ENCODE measurements at places on chromosomes 2 and 18.

- no peak for DNase-seq
Observed at GRCh38 chr2:38505779-38506178, 96.9 kb downstream of the HNRNPLL start.

DNA sequence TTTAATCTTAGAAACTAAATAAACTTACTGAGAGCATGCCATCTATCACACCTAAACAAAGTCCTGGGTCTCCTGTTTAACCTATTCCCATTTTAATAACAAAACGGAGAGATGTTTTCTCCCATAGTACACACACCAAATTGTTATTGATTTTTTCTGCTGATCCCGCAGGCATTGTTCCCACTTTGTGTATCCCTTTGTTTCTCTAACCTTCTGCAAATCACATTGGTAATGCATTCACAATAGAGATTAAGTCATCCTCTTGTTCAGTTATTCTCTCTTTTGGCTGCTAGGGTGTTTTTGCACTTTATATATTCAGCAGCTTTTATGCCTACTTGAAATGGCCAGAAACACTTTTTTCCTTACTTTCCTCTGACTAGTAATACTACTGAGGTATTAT lies 1071.9 kb upstream of the CDH2 start:
- no peak for DNase-seq

- DNase-seq = no peak
Observed at GRCh38 chr2:19675003-19675629, 226.7 kb downstream of the TTC32 start.

DNA sequence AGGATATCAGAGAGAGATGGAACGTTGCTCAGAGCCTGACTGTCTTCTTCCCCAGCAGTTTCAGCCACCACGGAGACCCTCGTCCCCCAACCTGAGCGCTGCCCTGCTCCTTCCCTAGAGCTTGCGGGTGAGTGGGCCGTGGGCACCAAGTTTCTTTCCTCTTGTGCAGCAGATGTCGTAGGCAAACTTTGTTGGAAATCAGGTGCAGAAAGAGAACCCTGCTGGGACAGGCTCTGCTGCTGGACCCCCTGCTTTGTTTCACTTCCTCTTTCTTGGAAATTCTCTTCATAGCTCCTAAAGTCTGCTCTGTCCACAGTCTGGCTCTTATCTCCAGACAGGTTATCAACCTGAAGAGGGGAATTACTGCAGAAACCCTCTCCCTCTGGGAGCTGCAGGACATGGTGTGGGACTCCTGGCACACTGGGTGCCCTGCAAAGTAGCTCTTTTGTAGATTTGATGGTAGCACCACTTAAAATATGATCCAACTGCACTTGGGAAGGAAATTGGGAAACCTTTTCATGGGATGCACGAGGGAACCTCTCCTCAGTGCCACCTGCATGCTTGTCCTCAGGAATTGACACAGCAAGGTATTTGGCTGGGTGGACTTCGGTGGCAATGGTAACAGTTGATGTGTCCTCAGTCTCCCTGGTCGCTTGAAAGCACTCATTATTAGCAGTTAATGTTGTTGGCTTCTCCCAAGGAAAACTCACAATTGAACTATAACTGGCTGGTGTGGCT lies 92.2 kb downstream of the ALPK2 start:
- no peak for DNase-seq

DNA sequence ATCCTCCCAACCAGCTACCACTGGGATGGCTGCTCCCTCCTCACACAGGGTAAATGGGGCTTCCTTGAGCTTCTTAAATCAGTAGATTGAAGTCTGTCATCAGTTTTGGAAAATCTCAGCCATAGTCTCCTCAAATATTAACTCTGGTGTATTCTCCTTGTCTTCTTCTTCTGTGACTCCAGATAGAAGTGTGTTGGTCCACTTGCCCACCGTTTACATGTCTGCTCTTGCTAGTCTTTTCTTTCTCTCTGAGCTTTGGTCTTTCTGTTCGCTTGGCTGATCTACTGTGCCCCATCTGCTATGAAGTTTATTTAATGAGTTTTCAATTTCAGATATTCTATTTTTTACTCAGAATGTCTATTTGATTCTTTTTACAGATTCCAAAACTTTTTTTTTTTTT lies 281.7 kb upstream of the HDAC4 start:
- no peak for DNase-seq

GRCh38 chr2:234629596-234629995 lies 132.7 kb upstream of the ARL4C start:
- DNase-seq = no peak

GRCh38 chr2:192042126-192042525 lies 152.6 kb downstream of the TMEFF2 start:
- no peak for DNase-seq

DNA sequence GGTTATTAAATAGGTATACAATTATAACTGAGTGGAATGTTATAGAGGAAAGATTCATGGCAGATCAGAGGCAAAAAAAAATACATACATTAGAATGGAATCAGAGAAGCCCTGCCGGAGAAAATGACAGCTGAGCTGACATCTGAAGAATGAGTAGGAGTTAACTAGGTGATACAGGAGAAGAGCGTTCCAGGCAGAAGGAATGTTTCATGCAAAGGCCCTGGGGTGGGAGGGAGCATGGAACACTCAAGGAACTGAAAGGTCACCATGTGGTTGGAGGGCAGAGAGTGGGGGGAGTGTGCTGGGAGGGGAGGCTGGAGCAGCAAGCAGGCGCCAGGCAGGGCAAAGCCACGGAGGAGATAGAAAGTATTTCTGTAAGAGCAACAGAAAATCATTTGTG lies 31.6 kb upstream of the CDK5R2 start:
- DNase-seq = no peak

GRCh38 chr2:180360283-180360618 lies 353.2 kb upstream of the CWC22 start:
- DNase-seq = no peak

DNA sequence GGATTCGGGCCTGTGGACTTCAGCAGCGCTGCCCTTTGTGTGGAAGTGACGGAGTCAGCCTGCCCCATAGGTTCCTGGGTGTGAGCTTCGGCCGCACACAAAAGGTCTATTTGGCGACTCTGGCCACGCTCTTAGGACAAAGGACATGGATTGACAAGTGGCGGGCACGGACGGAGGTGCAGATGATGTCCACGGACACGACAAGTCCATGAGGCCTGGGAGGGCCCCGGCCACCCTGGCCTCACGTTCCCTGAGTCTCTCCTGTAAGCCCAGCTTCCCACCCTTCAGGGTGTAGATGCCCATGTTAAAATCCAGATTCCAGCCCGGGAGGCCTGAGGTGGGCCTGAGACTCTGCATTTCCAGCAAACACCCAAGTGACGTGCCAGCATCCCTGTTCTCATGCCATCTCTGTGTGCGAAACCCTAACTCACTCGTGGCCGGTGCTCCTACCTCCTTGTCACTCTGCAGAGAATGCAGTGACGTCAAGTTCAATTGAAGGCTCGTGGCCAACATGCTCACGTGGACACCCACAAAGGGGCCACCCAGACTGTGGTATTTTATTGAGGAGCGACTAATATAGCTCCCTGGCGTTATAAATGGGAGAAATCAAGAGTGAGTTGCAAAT lies 111.7 kb downstream of the RTP5 start:
- no peak for DNase-seq

GRCh38 chr2:86201671-86202335 lies 2.5 kb downstream of the MRPL35 start:
- no peak for DNase-seq

- no peak for DNase-seq
Observed at GRCh38 chr2:189370719-189371118, 70.6 kb upstream of the WDR75 start.

DNA sequence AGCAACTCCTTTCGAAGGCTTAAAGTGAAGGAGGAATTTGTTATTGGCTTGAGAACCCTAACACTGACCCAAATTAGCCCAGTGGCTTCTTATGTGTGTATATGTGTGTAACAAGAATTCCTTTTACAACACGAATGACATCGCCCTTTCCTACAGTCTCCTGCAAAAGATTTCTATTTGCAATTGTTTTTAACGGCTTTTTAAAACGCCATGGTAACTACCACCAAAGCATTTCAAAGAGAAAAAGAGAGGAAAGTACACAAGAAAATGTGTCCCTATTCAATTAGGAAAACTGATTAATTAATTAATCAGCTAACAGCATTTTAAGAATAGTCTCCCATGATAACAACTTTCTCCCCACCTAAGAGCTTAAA lies 58.1 kb downstream of the PAX3 start:
- no peak for DNase-seq

DNA sequence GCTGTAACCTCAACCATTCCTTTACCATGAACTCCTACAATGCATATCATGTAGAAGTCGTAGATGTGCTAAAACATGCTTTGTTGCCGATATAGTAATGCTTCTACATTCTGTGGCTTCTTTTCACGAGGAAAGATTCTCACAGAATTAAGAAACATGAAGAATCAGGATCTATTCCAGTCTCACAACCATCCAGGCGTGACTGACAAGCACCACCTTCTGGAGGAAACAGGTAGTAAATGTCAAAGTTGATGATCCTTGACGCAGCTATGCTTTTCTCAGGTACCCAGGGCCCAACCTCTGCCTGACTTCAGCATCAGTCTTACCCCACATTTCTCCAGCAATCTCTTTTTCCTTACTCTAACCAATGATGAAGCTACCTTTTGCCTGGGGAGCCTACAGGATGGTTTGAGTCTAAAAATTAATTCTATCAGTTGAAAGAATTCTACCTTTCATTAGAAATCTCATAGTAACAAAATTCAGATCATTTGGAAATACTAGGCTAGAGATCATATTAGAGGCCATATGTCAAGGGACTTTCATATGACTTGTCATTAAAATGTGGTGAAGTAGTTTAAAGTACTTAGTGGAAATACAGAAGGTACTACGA lies 123.3 kb upstream of the RND3 start:
- peak; percentile 58 for DNase-seq

- DNase-seq = no peak
Observed at GRCh38 chr2:9287400-9288045, 80.9 kb downstream of the ASAP2 start.

GRCh38 chr2:37616677-37617005 lies 54.8 kb downstream of the CDC42EP3 start:
- no peak for DNase-seq

GRCh38 chr2:25430556-25430955 lies 88.8 kb upstream of the DNMT3A start:
- DNase-seq = no peak

DNA sequence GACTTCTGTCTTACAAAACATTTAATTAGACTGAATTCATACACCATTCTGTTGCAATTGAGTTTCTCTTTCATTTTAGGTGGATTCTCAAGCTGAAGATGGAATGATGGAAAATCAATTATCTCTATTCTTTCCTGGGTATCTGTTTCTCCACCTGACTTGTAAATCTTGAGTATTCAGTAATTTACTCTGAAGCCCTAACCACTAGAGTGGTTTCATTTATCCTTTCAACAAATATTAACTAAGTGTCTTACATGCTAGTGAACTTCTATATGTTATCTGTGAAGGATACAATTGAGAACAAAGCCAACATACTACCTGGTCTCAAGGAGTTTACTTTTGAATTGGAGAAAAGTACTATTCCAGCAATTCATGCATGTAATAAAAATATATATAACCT lies 94.1 kb upstream of the ZNF804A start:
- no peak for DNase-seq

GRCh38 chr2:38109732-38110181 lies 33.8 kb upstream of the CYP1B1 start:
- no peak for DNase-seq

DNA sequence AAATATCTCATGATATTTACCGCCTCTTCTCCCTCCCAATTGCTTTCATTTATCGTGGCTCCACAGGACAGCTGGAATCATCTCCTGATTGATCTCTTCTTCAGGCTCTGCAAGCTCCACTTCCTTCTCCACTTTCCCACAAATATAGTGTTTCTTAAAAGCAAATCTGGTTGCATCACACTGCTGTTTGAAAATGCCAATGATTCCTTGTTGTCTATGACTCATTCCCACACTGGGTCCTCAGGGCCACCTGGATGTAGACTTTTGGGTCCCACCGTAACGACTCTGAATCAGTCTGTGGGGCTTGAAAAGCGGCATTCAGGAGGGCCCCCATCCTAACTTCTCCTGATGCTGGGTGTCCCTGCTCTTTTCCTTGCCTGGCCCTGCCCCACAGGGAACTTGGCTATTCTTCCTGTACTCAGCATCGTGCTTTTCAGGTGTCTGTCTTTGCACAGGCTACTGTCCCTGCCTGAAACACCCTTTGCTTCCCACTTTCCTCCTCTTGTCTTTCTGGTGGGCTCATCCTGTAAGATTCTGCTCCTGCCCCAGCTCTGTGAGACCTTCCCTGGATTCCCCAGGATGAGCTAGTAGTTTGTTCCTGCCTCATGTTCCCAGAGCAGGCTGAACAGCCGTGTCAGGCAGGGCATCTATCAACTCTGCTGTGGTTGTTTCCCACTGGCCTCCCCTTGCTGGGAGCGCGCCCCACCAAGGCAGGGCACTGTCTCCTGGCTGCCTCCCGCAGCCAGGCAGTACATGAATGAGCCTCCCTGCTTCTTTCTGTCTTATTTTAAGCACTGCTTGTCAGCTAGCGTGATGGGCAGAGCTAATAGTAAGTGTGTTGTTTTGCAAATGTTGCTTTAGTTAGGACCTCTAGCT lies 111.9 kb downstream of the KCTD1 start:
- no peak for DNase-seq

DNA sequence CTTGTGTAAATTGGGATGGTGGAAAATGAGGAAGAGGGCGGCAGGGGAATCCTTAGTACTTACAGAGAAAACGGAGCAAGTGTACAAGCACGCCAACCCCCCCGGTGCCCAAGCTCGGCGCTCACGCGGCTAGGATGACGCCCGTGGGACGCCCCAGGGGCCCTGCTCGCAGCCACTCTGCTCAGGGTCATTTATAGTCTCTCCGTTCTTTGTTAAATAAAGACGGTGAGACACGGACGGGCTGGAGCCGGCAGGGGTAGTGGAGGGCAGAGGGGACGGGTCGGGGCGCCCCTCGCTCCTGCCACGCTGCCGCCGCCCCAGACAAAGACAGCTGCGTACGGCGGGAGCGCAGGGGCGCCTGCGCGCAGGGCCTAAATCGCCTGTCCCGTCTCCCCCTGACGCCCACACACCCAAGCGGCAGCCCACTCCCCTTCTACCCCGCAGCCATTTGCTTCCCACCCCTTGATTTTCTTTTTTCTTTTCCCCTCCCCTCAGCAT lies 37.8 kb downstream of the PCBP1 start:
- peak; percentile 83 for DNase-seq

GRCh38 chr2:176725873-176726645 lies 456.8 kb downstream of the MTX2 start:
- DNase-seq = no peak

DNA sequence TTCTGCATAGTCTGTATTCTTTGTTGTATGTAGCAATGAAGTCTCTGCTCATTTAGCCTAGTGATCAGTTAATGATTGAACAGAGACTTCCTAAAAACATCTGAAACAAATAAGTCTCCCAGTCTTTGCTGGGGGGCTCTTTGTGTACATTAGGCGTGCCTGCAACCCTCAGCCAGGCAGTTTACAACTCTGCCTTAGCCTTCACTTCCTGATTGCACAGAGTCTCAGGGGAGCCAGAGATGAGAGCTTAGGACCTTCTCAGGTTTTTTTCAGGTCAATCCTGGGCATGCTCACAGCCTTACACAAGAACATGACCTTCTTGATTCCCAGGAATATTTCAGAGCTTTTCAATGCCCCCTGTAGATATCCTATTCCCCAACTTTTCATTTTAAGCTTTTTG lies 44.0 kb upstream of the BIN1 start:
- DNase-seq = no peak
